Cardiac muscle cell (in vitro differentiated cells and primary cell): ENCODE measurements at places on chromosomes 2 and 18.
A peak's percentile ranks its signal among the peaks of the same experiment; 100 is the strongest.

GRCh38 chr2:83253848-83254247 lies 1205.2 kb downstream of the SUCLG1 start:
- DNase-seq, result no peak

- no peak for DNase-seq
These were observed 237.3 kb downstream of the OTX1 start for GRCh38 chr2:63287956-63288355.

- no peak for DNase-seq
These were observed 188.2 kb downstream of the LDLRAD4 start for GRCh38 chr18:13406736-13407135.

- no peak for DNase-seq
These were observed 19.7 kb downstream of the FIGN start for GRCh38 chr2:163716101-163716500.

DNA sequence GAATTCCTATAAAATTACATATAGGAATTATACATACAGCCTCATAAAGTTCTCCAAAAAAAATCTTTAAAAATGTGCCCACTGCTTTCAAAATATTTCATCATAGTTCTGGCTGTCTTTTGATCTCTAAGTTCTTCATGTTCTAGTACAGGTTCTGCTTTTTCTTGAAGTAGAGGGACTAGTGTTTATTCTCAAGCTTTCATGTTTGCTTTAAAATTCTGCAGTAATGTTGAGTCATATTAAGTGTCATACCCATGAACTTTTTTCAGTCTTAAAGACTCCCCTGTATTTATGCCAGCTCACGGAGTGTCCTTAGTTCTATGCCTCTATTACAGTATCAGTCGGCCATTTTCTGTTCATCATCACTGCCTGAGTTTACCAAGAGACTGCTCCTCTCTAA lies 54.8 kb upstream of the CCDC141 start:
- no peak for DNase-seq

GRCh38 chr2:86073225-86073624 lies 32.5 kb downstream of the POLR1A start:
- no peak for DNase-seq

GRCh38 chr2:176079285-176079830 lies 4.4 kb downstream of the EVX2 start:
- DNase-seq, result no peak

GRCh38 chr2:18077704-18078103 lies 199.2 kb downstream of the KCNS3 start:
- no peak for DNase-seq

DNA sequence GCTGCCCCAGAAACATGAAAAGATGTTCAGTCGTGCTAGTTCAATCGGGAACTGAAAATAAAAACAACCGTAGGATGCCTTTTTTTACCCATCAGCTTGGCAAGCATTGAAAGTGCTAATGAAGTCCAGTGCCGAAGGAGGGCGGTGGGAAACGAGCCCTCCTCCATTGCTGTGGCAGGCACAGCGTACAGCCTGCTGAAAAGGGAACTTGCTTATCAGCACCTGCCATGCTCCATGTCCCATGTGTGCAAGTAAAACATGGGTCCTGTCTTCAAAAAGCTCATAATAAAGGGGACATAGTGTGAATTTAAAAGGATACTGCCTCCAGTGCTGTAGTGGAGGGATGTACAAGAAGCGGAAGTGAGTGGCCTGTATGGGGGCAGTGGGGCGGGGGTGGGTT lies 82.4 kb downstream of the ARMC9 start:
- no peak for DNase-seq

- no peak for DNase-seq
These were observed 16.4 kb downstream of the RSAD2 start for GRCh38 chr2:6893876-6894482.

DNA sequence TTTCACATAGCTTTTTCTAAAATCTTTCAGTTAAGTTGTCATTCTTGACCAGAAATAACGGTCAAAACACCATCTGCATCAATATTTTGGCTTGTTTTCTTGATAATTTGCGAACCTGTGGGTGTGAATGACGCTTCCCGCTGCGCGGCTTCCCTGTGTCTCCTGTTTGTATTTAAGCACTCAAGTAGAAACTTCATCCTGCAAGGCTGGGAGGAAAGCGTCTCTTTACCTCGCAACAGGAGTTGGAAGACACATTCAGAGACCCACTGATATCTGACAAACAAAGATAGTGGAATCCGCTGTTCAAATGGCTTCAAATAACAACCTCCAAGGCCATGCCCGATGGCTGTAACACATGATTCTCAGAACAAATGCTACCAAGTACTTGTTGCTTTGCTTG lies 704.9 kb downstream of the DCDC2C start:
- DNase-seq, result no peak

DNA sequence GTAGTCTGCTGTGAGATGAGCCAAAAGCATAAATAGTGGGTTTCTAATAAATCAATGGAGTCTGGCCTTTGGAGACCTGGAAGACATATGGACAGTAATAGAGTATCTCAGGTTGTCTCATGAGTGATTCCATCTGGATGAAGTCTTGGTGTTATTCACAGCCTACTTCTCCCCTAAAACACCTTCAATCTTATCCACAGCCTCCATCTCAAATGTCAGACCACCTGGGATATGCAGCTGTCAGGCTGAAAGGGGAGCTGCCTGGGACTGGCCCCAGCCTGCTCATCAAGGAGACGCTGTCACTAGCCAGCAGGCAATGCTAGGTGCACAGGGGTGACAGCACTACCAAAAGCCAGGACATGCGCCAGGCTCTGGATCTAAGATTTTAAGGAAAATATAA lies 684.0 kb upstream of the ZEB2 start:
- DNase-seq, result no peak

DNA sequence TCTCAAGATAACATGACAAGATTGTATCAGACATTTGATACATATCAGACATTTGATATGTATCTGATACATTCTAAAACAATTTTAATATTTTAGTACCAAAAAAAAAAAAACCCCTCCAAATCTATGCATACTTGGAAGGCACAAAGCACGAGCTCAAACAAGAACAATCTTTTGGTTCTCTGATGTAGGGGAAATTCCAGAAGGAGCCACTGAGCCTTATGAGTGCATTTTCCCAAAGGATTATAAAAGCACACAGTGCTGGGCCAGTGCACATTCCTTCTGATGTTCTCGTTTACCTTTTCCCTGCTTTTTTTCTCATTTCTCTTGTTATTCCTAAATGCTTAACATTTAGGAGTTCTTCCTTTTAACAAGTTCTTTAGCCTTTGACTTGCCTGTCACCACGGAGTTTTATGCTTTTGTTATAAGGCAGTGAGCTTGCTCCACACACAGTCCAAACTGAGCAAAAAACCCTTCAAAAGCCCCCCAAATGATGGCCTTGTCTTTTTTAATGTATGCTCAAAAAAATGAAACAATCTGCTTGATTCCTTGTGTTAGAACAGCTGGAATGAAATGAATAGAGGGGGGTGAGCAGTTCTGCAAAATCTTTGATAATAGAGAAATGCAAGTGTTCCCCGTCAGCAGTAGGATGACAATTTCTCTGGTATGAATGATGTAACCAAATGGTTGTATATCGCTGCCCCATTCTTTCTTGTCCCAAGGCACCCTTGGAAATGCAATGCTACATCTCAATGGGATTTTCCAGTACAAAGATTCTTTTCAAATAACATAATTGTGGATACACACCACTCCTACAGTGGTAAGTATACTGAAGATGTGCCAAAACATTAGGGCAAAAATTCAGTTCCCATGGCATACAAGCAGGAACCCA lies 597.2 kb upstream of the ZEB2 start:
- DNase-seq, result no peak

DNA sequence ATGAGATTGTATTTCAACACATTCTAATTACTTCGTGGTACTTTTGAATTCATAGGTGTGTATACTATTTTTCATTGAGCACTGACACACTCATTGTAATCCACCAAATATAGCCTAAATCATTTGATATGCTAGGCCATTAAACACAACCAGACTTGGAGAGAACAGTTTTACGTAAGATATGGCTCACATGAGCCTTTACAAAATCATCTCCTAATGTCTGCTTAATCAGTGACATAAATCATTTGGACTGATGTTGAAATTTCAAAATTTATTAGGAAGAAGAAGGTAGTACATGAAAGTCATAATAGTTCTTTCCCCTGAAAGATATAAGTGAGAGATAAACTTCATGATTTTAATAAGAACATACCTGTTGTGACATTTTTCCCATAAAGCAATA lies 550.2 kb upstream of the LINC00305 start:
- no peak for DNase-seq

DNA sequence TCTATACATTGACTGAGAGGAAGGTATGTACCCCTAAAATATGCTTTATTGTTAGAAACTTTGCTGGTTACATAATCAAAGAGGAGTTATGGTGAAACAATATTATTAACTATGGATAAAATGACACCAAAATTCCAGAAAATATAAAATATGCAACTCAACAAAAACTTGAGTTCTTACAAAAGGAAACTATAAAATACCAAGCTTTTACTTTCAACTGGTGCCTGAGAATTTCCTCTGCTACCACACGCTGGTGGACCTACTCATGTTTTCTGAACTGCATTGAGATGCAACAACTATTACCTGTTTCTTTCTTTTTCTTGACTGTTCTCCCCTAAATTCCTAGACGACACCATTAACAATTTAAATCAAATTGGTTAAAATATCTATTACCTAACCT lies 8.2 kb upstream of the NFE2L2 start:
- no peak for DNase-seq

GRCh38 chr2:234243871-234244565 lies 193.5 kb downstream of the SPP2 start:
- DNase-seq, result peak; percentile 25

- DNase-seq, result no peak
These were observed 41.5 kb downstream of the CWC22 start for GRCh38 chr2:179965291-179966258.

- no peak for DNase-seq
These were observed 464 bp upstream of the SESTD1 start for GRCh38 chr2:179265082-179265510.

DNA sequence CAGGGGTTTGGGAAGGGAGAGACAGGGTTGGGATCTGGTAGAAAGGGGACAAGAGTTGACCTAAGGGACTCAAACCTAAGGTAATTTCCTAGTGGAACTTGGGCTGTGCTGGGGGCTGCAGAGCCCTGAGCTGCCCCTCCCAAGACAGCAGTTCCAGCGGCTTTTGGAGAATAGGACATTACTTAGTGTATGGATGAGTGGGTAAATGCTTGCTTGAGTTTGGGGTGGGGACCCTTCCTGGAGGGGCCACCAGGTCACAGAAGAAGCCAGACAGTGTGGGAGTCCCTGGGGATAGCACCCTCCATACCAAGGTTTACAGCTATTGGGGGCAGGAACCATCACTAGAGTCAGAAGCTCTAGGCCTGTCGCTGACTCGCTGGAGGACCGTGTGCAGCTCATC lies 111.5 kb downstream of the CAPN13 start:
- DNase-seq, result no peak

DNA sequence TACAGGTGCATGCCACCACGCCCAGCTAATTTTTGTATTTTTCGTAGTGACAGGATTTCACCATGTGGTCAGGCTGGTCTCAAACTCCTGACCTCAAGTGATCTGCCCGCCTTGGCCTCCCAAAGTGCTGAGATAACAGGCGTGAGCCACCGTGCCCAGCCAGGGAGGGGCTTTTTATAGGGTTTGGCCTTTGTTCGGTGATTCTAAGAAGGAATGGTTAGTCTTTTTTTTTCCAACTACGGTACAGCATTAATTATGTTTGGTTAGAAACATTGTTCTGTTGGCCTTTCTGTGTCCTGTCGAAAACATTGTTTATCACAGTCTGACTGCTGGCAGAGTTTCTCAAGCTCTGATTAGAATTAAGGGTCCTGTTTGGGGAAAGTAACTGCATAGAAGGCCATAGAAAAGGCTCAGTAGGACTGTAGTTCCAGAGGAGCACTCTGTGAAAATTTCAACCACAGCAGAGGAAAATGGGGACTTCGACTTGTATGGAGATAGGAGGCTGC lies 19.3 kb upstream of the SMCHD1 start:
- DNase-seq, result no peak

GRCh38 chr18:55228191-55228590 lies 268.9 kb upstream of the CCDC68 start:
- no peak for DNase-seq

DNA sequence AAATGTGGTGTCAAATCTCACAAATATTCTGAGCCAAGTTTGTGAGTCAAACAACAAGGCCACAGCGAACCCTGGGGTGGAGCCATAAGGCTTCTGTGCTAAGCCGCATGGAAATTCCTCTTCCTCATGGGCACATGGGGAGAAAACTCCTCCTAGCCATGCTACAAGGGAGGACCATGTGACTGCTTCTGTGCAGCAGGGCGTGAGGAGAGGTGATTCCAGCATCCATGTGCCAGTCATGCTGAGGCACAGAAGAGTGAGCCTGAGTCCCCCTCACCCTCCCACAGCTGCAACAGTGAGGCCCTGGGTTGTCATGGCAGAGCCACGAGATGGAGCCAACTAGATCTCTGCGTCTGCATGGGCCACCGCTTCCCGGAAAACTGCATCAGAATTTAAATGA lies 488.8 kb upstream of the RAB6C start:
- DNase-seq, result peak; percentile 17

DNA sequence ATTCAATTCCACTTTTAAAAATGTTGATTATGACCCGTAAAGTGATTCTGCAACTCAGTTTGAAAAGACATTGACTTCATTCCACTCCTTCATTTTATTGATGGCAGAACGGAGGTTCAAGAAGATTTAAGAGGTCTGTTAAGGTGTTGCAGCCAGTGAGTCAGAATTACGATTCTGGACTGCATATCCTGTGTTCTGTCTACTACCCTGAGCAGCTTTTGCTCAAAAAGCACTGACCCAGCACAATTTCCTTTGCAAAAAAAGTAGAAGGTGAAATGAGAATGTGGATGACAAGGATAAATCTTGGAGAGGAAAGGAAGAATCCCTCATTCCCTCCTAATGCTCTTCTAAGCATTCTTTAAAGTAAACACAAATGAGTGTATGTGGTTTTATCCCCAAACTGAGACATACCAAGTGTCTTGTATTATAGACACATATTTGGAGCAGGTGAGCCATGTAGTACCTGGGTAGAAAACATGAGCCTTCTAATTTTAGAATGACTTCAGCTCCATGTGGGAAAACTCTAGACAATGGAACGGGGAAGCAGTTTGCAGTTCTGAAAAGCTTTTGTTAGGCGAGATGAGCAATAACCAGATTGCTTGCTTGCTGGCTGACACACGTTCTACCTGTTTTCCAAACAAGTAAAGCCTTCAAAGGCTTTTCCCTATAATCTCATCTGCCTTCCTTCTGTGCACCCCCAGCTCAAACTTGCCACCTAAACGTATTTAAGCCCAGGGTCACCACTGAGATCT lies 44.7 kb downstream of the TGFA start:
- no peak for DNase-seq

GRCh38 chr18:25678221-25678620 lies 326.3 kb upstream of the ZNF521 start:
- no peak for DNase-seq
